Stimulated activated CD4-positive, alpha-beta T cell treated with anti-CD3 and anti-CD28 coated beads, TNF-alpha, amount 100 ng/mL, for 48 hours (primary cell): ENCODE measurements at places on chromosomes 5 and 9.

DNA sequence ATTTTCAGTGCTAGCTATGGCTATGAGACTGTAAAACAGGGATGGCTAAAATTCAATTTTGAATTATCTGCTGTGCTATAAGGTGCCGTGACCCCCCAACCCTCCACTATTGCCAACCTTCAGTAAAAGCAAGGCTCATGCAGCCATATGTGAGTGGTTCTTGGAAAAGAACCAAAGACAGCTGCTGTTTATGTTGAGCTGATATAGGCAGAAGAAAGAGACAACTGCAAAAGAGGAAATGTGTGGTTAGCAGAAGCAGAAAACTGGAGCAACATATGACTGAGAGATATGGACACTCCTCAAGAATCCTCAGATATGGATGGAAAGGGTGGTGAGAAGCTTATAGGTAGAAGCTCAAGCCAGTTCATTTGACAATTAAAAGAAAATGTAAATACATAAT, 200.3 kb downstream of the TLE1 start:
- DNase-seq, result no peak

DNA sequence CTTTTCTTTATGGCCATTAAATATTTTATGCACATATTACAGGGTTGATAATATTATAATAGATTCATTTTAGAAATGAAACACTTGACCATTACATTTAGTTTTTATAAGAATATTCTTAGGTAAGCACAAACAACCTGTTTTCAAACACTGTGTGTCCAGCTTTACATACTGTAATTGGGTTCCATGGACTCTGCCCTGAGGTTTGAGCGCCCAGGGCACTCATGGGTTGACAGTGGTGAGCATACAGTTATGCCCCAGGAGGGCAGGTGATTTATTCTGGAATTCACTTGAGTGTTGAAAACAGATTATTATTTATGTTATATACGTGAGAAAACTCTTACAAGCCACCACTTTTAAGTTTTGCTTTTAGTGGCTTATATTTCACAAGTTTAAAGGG, 33.7 kb downstream of the TRIO start:
- DNase-seq, result no peak

GRCh38 chr5:65873181-65873750, 53.1 kb upstream of the ERBIN start:
- DNase-seq, result no peak

DNA sequence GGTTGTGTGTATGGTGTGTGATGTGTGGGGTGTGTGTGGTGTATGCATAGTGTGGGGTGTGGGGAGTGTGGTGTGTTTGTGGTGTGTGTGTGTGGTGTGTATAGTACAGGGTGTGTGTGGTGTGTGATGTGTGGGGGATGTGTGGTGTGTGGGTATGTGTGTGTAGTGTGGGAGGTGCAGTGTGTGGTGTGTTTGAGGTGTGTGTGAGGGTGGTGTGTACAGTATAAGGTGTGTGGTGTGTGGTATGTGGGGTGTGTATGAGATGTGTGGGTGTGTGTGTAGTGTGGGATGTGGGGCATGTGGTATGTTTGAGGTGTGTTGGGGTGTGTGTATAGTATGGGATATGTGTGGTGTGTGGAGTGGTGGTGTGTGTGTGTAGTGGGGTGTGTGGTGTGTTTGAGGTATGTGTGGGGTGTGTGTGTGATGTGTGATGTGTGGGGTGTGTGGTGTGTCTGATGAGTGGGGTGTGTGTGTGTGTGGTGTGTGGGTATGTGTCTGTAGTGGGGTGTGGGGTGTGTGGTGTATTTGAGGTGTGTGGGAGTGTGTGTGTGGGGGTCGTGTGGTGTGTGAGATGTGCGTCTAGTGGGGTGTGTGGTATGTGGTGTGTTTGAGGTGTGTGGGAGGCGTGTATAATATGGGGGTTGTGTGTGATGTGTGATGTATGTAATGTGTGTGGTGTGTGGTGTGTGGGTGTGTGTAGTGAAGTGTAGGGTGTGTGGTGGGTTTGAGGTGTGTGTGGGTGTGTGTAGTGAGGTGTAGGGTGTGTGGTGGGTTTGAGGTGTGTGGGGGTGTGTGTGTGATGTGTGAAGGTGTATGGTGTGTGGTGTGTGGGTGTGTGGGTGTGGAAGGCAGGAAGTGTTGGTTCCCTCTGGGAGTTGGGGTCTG, 8.6 kb downstream of the ECSCR start:
- no peak for DNase-seq

GRCh38 chr9:136059321-136059791, 35.7 kb downstream of the NACC2 start:
- no peak for DNase-seq
